ENCODE measurements at places on chromosomes 3 and 15.
A peak's percentile ranks its signal among the peaks of the same experiment; 100 is the strongest.

DNA sequence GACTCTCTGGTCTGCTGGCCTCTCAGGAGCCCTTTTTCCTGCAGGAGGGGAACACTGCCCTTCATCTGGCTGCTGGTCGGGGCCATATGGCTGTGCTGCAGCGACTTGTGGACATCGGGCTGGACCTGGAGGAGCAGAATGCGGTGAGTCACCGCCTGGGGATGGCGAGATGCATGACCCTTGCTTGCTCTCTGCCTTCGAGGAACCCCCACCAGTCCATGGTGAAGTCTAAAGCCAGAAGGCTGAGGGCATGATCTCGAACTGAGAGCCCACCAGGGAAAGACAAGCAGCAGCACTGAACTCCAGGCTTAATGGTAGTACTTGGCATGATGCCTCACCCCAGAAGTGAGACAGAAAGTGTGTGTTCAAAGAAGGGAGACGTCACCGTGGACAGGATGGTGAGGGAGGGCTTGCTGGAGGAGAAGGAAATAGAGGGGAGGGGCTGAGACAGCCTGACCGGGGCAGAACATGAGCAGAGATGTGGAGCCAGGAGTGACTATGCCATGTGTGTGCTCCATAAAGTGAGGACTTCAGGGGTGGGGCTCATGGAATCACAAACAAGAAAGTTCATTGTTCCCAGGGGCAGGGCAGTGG is 19.2 kb downstream of the ANKDD1A start:
- peaks cover 10% of the 10 kb centered on the region for H3K27me3 ChIP-seq
- DNase-seq, result no peak
- H3K36me3 ChIP-seq, result peaks cover 15% of the 10 kb centered on the region
- peak overlapping the region; percentile 53 for H3K27ac ChIP-seq

- peaks cover 5% of the 10 kb centered on the region for H3K4me1 ChIP-seq
- no peaks in the 10 kb centered on the region for H3K36me3 ChIP-seq
- no peak overlapping the region for H3K4me3 ChIP-seq
- peaks cover 24% of the 10 kb centered on the region for H3K27me3 ChIP-seq
These were observed 20.8 kb upstream of the ITGB5 start for GRCh38 chr3:124907957-124908356.

GRCh38 chr3:5002174-5002870 is 23.1 kb downstream of the BHLHE40 start:
- H3K4me3 ChIP-seq, result no peak overlapping the region
- DNase-seq, result no peak
- peaks cover 13% of the 10 kb centered on the region for H3K27me3 ChIP-seq
- H3K27ac ChIP-seq, result peak overlapping the region; percentile 80
- H3K36me3 ChIP-seq, result no peaks in the 10 kb centered on the region

GRCh38 chr15:23446215-23447106 is 582 bp downstream of the GOLGA6L2 start:
- no peak for DNase-seq
- H3K27me3 ChIP-seq, result peaks cover 3% of the 10 kb centered on the region
- H3K27ac ChIP-seq, result no peak overlapping the region
- peaks cover 7% of the 10 kb centered on the region for H3K4me1 ChIP-seq
- no peaks in the 10 kb centered on the region for H3K36me3 ChIP-seq

DNA sequence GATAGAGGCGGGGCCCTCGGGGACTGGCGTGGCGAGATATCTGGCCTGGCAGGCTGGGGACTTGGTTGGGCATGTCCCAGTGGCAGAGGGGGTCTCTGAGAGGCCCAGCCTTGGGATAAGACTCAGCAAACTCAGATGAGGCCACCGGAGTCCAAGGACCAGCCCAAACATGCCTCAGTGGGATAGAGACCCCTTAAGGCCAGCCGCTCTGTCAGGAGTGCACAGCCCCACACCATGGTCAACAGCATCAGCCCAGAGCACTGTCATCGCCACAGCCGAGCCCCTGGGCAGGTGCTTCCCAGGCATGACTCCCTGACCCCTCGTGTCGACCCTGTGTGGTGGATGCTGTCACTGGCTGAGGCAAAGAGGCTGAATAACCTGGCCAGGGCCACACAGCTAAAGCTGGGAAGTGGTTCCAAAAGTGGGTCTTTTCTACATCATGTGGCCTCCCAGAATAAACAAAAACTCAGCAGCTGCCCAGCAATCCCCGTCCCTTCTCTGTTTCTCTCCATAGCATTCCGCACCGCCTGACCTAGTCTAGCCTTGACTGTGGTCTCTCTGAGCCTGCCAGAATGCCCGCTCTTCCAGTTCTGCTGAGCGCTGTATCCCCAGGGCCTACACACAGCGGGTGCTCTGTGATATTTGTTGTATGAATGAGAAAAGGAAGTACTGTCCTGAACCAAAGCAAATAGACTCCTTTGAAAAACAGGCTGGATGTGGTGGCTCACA is 15.1 kb downstream of the CTSH start:
- DNase-seq, result no peak
- H3K4me3 ChIP-seq, result no peak overlapping the region
- peaks cover 19% of the 10 kb centered on the region for H3K4me1 ChIP-seq
- peaks cover 12% of the 10 kb centered on the region for H3K36me3 ChIP-seq

DNA sequence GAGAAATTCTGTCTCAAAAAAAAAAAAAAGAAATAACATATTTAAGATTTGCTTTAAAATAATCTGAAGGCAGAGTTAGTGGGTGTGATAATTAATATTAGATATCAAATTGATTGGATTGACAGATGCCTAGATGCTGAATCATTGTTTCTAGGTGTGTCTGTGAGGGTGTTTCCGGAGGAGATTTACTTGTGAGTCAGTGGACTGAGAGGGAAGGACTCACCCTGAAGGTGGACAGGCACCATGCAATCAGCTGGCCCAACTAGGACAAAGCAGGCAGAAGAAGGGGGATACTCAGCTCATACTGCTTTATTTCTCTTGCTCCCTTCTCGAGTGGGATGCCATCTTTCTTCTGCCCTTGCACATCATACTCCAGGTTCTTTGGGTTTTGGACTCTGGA is 16.7 kb upstream of the RPL24 start:
- H3K27me3 ChIP-seq, result peaks cover 7% of the 10 kb centered on the region
- no peak for DNase-seq
- H3K4me3 ChIP-seq, result no peak overlapping the region
- no peak overlapping the region for H3K27ac ChIP-seq
- no peaks in the 10 kb centered on the region for H3K36me3 ChIP-seq

DNA sequence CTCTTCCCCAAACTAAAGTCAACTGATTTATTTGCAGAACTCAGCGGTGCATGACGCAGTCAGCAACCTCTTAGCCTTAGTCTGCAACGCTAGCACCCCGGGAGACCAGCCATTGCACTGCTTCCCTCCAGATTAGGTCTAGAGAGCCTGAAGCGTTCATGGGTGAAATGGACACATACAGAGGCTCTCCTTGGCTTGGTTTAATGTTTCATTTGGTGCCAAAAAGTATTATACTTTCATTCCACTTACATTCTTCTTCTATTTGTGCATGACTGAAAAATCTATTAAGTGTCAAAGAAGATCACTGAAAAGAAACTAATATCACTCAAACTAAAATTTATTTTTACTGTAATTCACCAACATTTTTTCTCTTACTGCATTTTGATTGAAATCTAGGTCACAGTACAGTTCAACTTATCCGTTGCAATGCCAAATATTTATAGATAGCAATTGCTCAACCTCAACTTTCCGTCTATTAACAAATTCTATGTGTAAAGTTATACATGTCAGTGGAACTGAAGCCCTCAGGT is 116.2 kb downstream of the ROBO1 start:
- peaks cover 14% of the 10 kb centered on the region for H3K4me1 ChIP-seq
- H3K27me3 ChIP-seq, result peaks cover 3% of the 10 kb centered on the region
- DNase-seq, result peak; percentile 70

GRCh38 chr3:172461530-172462138 is 13.4 kb upstream of the GHSR start:
- H3K27me3 ChIP-seq, result no peaks in the 10 kb centered on the region
- H3K27ac ChIP-seq, result no peak overlapping the region
- H3K4me1 ChIP-seq, result peaks cover 4% of the 10 kb centered on the region
- H3K36me3 ChIP-seq, result no peaks in the 10 kb centered on the region

DNA sequence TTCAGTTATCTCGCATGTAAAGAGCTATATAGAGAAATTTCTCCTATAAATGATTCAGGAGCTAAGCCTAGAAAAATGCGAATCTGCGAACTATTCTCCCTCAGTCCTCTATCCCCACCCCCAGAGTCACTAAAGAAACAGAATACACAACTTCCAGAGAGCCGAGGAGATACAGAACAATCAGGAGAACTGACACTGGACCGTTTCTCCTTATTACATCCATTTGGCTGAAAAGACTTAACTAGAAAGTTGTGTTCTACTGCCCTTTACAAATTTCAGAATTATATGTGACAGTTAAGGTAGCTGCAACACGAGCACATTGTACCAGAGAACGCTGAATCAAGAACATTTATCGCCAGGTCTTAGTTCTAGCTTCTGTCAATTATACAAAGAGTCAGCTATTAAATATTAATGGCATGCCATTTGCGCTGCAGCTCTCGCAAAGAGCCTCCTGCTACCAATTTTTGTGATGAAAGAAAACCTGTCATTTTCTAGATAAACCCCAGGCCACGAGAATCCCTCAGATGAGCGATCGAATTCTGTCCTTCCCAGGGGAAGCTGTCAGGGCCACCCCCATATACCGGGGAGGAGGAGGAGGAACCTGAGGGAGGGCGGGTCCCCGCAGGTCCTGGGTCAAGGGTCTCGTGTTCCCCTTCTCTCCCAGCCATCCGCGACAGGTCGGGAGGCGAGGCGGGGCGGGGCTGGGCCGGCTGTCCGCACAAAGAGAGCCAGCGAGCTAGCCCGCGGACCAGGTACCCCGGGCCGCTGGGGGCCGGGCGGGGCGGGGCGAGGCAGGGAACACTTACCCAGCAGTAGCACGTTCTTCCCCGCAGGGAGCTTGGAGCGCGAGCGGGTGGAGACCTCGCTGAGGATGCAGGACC is 878 bp downstream of the DYNC1LI1 start:
- no peaks in the 10 kb centered on the region for H3K27me3 ChIP-seq
- peak overlapping the region; percentile 85 for H3K27ac ChIP-seq
- peaks cover 16% of the 10 kb centered on the region for H3K36me3 ChIP-seq
- H3K4me1 ChIP-seq, result peaks cover 30% of the 10 kb centered on the region

GRCh38 chr3:71065764-71066013 is 517.8 kb downstream of the FOXP1 start:
- peak overlapping the region; percentile 97 for H3K27ac ChIP-seq
- DNase-seq, result no peak
- H3K4me1 ChIP-seq, result peaks cover 47% of the 10 kb centered on the region

DNA sequence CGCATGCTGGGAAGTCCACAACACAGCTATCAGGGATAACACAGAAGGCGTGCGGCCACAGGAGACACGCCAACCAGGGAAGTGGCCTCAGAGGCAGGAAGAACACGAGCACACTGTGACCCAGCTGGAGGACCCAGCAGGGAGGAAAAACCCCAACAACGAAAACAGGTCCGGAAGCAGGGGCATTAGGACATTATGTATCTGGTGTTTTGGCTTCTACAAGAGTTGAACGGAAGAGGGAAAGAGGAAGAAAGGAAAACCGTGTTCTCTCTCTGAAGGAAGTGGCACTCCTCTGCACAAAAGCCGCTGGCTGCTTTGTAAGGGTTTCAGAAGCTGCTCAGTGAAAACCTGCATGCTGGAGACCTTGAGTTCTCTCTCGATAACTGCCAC is 61.8 kb downstream of the HACD2 start:
- no peaks in the 10 kb centered on the region for H3K27me3 ChIP-seq
- peaks cover 12% of the 10 kb centered on the region for H3K36me3 ChIP-seq
- H3K4me1 ChIP-seq, result peaks cover 23% of the 10 kb centered on the region
- H3K27ac ChIP-seq, result peak overlapping the region; percentile 70

DNA sequence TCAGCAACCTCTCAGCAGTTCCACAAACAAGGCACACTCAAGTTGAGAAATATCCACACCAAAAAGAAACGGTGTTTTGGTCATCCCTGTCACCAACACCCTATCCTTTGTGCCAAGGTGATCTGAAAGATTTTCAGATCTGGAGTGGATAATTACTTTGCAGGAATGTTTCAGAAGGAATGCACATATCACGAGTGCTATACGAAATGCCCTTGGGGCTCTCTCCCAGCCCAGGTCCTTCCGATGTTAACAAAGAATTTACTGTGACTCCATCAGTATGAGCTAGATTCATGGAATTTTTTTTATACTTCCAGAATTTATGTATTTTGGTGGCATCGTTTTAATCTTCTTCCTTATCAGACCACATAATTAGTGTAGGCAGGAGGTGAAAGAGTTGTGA is 105.0 kb downstream of the GRM7 start:
- H3K4me1 ChIP-seq, result peaks cover 6% of the 10 kb centered on the region
- H3K27ac ChIP-seq, result no peak overlapping the region
- no peak overlapping the region for H3K4me3 ChIP-seq
- no peaks in the 10 kb centered on the region for H3K27me3 ChIP-seq

- H3K4me1 ChIP-seq, result peaks cover 24% of the 10 kb centered on the region
- no peak overlapping the region for H3K27ac ChIP-seq
- H3K27me3 ChIP-seq, result no peaks in the 10 kb centered on the region
- H3K36me3 ChIP-seq, result no peaks in the 10 kb centered on the region
These were observed 614.0 kb upstream of the AGTR1 start for GRCh38 chr3:148083526-148084182.

GRCh38 chr15:97182581-97182980 is 777.9 kb upstream of the ARRDC4 start:
- H3K27ac ChIP-seq, result no peak overlapping the region
- peaks cover 4% of the 10 kb centered on the region for H3K36me3 ChIP-seq
- peaks cover 31% of the 10 kb centered on the region for H3K4me1 ChIP-seq
- DNase-seq, result no peak
- H3K27me3 ChIP-seq, result peaks cover 5% of the 10 kb centered on the region

DNA sequence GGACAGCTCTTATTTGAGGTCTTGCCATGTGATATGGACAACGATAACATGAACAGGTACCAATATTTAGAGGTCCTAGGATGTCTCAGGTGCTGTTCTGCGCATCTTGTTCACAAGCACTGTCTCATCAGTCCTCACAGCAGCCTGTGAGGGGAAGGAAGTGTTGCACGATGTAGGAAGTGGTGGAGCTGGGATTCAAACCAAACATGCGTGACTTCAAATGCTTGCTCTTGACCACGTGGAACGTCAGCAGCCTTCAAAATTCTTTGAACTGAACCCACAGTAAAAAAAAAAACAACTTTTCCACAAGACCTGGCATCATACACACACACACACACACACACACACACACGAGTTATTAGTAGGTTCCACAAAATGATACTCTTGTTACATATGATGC is 153.4 kb upstream of the SMAD3 start:
- peaks cover 13% of the 10 kb centered on the region for H3K4me1 ChIP-seq
- H3K27me3 ChIP-seq, result peaks cover 26% of the 10 kb centered on the region
- H3K36me3 ChIP-seq, result no peaks in the 10 kb centered on the region
- H3K27ac ChIP-seq, result no peak overlapping the region
- no peak for DNase-seq
- no peak overlapping the region for H3K4me3 ChIP-seq

GRCh38 chr15:44219073-44219472 is 24.0 kb upstream of the FRMD5 start:
- H3K36me3 ChIP-seq, result no peaks in the 10 kb centered on the region
- no peak overlapping the region for H3K27ac ChIP-seq
- DNase-seq, result no peak
- H3K27me3 ChIP-seq, result peaks cover 4% of the 10 kb centered on the region
- H3K4me1 ChIP-seq, result peaks cover 4% of the 10 kb centered on the region

DNA sequence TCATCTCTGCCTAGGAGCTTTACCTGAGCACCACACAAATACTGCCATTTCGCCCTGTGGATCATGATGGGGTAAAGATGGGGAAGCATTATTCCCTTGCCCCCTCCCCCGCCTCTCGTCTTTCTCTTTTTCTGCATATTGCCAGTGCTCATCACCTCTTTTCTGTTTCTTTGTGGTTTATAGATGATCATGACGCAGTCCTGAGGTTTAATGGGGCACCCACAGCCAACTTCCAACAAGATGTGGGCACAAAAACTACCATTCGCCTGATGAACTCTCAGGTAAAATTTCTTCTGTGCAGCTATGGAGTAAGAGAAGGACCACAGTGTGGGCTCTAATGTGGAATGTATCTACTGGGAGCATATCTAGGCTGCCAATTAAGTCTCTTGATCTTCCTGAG is 88.2 kb downstream of the RPL39L start:
- DNase-seq, result no peak
- H3K4me3 ChIP-seq, result no peak overlapping the region
- no peak overlapping the region for H3K27ac ChIP-seq
- no peaks in the 10 kb centered on the region for H3K27me3 ChIP-seq
- H3K4me1 ChIP-seq, result no peaks in the 10 kb centered on the region
